ENCODE measurements at places on chromosomes 12 and 14. TPM values are rescaled to one million over a fixed set of nuclear protein-coding genes. Genes with fewer than 3 reads are reported as not detected.

TIMELESS gene
- polyA plus RNA-seq: 30.5 TPM

DNA sequence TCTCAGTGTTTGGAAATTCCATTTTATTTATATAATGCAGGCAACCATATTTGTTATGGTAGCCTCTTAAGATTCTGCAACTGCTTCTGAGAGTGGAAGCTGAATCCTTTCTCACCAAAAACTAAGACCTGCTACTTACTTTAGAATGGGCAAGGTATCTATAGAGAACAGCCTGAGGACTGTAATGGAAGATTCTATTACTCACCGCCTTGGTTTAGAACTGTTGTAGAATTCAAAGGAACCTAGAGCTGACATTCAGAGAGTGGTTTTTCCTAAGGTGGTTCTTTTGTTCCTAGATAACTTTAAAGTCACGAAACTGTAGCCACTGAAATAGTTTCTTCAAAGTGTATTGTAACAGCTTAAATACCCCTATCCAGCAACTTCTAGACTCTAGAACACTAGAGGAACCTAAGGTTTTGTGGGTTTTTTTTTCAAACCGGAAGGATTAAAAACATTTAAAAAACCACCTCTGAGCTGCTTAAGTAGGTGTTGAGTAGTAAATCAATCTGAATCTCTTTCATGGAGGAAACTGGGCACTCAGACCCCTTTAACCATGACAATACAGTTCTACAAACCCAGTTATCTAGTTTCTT lies 4.2 kb downstream of the TDP1 start:
- no peak for DNase-seq

DNA sequence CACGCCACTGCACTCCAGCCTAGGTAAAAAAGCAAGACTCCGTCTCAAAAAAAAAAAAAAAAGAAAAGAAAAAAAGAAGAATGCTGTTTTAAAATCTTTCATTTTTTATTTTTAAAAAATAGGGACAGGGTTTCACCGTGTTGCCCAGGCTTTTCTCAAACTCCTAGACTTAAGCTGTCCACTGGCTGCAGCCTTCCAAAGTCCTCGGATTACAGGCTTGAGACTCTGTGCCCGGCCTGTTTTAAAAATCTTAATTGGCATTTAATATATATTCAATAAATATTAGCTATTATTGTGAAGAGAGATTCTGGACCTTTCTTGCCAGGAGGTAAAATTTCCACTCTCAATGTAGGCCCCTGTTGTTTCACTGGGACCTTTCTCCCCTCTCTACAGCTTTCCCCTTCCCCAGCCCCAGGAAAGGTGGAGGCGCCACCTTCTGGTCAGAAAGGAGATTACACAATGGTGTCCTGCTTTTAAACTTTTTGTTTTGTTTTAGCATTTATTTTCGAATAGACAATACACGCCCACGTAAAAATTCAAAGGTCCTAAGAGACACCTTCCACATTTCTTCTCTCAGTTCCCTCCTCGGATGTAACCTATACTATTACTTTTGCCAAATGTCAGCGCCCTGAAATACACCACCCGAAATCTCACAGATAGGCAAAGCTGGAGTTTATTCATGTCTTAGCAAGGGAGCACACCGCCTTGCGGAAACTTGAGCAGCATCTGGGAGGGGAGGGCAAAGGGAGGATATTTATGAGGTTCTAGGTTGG lies 23.8 kb upstream of the PHC1 start:
- peak; percentile 64 for DNase-seq

BCL11B gene
- not detected for polyA plus RNA-seq

DNA sequence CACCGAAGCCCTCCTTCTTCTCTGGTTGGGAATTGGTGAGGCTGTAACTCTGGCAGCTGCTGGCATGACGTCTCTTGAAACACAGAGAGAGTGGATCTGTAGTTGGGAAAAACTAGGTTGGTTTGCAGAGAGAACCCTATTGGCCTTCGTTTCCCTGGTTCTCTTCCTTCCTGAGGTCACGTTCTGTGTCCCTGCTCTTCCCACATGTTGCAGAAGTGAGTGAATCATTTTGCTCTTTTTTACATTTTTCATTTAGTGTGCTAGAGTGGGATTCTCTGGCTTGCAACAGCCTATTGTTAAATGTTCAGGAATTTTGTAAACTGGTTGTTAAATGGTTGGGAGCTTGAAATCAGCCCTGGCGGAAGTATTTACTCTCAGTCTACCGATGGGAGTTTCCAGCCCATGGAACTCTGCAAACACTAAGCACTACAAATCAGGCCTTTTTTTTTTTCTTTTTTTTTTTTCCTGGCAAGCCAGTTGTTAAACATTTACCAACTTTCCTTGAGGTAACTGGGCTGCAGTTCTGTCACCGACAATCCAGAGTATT lies 26.8 kb upstream of the CKAP4 start:
- no peak for DNase-seq

DNA sequence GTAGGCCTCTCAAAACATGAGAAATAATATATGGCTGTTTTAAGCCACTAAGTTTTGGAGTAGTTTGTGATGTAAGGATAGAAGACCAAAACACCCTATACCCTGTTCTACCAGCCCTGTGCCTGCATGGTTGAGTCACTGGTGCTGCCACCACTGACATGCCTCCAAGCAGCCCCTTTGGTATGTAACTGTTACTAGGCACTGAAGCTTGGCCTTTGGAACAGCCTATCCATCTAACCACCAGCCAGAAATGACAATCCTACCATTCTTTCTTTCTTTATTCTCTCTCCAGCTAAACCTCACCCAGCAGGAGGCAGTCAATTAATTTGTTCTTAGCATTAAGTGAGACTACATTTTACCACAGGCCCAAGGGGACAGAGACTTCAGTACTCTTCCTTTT lies 240.3 kb downstream of the MSRB3 start:
- DNase-seq: no peak

- DNase-seq: no peak
Observed at GRCh38 chr12:121144416-121144914, 11.8 kb downstream of the P2RX7 start.

GRCh38 chr12:57574795-57575194 lies 16.2 kb upstream of the PIP4K2C start:
- no peak for DNase-seq
